Neural progenitor cell (in vitro differentiated cells): ENCODE measurements at places on chromosomes 16 and 17. TPM values are rescaled to one million over a fixed set of nuclear protein-coding genes. Genes with fewer than 3 reads are reported as not detected.

DNA sequence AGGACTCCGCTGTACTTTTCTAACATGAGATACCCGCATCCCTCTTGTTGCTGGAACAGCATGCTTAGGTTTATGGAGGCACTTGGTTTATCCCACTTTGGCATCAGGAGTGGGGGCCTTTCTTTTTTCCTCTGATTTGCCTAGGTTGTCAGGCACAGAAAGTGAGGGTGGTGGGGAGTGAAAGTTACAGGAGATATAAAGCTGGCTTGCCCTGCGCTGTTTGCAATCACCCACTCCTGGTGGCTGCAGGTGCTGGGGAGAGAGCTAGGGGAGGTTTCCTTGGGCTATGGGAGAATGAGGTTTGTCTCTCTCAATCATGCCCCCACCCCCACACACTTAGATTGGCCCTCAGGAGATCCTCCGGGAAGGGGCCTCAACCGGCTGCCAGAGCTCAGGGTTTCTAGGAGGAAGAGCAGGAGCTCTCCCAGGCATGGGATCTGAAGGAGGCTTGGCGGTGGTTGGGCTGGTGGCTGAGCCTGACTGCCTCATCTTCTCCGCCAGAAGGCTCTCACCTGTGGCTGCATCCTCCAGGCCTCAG is 1.4 kb downstream of the WSCD1 start:
- H3K27ac ChIP-seq, result no peak overlapping the region
- peak overlapping the region; percentile 74 for H3K4me3 ChIP-seq

DNA sequence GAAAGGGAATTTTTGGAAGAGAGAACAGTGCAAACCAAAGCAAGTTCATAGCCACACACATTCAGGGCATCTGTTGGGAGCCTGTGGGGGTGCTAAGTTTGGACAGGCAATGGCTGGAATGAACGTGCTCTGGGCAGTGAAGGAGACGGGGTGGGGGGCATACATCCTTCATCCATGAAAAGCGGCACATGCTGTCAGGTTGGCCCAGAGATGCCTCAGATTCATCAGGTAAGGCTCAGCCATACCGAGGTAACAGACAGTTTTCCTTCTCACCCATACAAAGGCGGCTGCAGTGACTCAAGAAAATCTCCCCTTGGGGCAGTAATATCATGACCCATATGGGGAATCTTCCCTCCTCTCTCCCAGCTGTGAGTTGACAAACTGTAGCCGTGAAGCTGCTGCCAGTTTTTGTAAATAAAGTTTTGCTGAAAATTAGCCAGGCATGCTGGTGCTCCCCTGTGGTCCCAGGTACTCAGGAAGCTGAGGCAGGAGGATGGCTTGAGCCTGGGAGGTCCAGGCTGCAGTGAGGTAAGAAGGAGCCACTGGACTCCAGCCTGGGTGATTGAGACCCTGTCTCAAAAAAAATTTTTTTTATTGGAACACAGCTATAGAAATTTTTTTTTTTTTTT is 9.2 kb upstream of the UBALD2 start:
- H3K27ac ChIP-seq, result no peak overlapping the region
- no peaks in the 10 kb centered on the region for H3K36me3 ChIP-seq

The ITGA2B gene
- total RNA-seq, result 4.7 and 8.0 TPM in 2 replicates

GRCh38 chr17:34726536-34727384 is 147.4 kb downstream of the TMEM132E start:
- no peak for DNase-seq
- no peak overlapping the region for H3K27ac ChIP-seq
- no peak overlapping the region for H3K4me3 ChIP-seq
- no peaks in the 10 kb centered on the region for H3K4me1 ChIP-seq
- peaks cover 5% of the 10 kb centered on the region for H3K27me3 ChIP-seq

The OVCA2 gene
- total RNA-seq, result 5.4 and 23.1 TPM in 2 replicates

The SMCR8 gene
- total RNA-seq, result 8.9 and 11.9 TPM in 2 replicates

DNA sequence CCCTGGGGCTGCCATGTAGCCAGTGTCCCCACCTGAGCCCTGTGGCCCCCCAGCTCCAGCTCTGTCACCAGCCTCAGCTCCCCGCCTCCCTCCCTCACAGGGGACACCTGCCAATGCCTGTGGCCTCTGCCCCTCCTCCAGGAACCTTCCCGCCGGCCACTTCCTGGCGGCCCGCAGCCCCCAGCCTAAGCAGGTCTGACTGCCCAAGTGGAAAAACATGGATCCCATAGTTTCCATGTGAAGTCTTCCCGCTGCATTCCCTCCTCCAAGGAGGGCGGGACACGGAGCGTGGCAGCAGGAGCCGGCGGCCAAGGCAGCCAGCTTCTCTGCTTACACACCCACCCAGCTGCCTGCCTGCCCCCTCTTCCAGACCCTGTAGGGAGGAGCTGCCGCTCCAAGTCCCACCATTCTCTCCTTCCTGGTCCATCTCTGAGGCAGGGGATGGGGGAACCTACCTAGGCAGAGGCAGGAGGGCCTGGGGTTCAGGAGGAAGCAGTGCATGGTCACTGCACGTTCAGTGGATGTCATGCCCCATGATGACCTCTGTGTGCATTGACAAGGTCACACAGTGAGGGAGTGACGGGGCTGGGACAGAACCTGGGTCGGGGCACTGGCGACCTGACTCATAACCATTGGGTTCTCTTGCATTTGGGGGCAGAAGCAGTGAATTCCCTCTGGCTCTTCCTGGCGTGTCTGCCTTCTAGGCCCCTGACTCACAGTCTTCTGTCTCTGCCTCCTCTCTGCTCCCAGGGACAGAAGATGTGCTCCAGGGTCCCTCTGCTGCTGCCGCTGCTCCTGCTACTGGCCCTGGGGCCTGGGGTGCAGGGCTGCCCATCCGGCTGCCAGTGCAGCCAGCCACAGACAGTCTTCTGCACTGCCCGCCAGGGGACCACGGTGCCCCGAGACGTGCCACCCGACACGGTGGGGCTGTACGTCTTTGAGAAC is 8.7 kb downstream of the VASN start:
- H3K27me3 ChIP-seq, result no peaks in the 10 kb centered on the region
- H3K36me3 ChIP-seq, result no peaks in the 10 kb centered on the region
- H3K27ac ChIP-seq, result no peak overlapping the region
- peaks cover 21% of the 10 kb centered on the region for H3K4me1 ChIP-seq
- no peak for DNase-seq
- H3K4me3 ChIP-seq, result no peak overlapping the region

The EVPLL gene
- not detected in 2 replicates for total RNA-seq

DNA sequence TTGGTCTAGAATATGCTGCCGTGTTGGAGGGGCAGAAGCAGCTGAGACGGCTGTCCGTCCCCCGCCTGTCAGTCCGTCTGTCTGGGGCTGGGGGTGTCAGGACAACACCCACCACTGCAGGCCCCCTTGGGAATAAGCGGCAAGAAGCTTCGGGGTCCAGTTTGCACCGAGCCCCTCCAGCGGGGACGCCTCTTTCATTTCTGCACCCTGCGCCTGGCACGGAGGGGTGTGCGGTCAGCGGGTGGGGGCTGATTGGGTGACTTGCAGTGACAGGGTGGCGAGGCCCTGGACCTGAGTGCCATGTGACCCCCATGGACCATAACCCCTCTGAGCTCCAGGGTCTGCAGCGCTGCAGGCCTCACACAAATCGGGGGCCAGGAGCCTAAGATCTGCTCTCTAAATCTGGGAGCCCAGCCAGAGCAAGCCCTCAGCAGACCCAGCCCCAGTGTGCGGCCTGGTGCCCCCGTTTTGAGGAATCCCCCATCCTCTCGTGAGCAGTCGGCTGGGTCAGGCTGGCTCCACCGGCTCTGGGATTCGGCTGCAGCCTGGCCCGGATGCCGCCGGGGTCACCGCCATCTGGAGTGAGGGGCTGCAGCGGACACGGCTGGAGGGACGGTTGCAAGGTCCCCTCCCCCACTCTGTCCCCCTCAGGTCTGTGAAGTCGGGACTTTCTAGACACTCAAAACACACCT is 8.3 kb downstream of the CBFA2T3 start:
- no peaks in the 10 kb centered on the region for H3K36me3 ChIP-seq
- H3K27me3 ChIP-seq, result no peaks in the 10 kb centered on the region
- no peaks in the 10 kb centered on the region for H3K4me1 ChIP-seq
- no peak for DNase-seq
- H3K27ac ChIP-seq, result no peak overlapping the region

DNA sequence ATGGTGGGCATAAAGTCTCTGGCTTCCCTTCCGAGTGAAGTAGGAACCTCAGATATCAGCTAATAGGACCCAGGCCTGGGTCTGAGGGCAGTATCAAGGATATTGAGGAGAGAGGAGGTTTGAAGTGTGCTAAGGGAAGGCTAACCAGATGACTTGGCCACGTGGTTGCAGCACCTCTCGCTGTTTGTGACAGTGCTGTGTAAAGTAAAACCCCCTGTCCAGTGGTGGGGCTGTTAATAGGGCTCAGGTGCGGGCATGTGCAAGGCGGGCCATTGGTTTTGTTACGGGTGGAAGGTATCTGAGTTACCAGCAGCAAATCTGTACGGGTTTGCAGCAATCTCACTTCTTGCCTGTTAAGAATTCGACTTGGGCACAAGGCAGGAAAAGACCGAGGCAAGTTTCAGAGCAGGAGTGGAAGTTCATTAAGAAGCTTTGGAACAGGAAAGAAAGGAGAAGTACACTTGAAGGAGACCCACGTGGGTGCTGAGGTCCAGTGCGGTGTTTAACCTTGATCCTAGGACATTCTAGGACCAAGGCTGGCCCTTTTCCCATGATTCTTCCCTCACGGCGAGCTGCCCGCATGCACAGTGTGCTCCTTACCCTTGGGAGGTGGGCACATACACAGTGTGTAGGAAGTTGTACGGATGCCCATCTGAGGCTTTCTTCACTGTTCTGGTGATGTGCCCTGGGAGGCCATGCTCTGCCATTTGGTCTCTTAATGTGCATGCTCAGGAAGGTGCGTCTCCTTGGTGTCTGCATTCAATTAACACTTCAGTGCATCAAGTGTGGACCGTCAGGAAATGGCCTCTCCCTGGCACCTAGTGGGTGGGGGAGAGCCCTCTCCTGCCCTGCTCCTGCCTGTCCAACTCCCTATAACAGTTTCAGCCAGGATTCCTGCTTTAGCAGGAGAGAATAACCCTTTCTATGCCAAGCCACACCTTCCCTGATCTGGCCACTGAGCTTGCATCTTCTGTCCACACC is 20.3 kb downstream of the SGF29 start:
- H3K4me3 ChIP-seq, result no peak overlapping the region
- no peak overlapping the region for H3K27ac ChIP-seq
- DNase-seq, result no peak
- peaks cover 22% of the 10 kb centered on the region for H3K4me1 ChIP-seq

GRCh38 chr16:50025537-50025931 is 509 bp downstream of the CNEP1R1 start:
- peaks cover 14% of the 10 kb centered on the region for H3K36me3 ChIP-seq
- no peaks in the 10 kb centered on the region for H3K27me3 ChIP-seq
- no peak overlapping the region for H3K27ac ChIP-seq
- peak overlapping the region; percentile 90 for H3K4me3 ChIP-seq
- H3K4me1 ChIP-seq, result peaks cover 20% of the 10 kb centered on the region
- no peak for DNase-seq

DNA sequence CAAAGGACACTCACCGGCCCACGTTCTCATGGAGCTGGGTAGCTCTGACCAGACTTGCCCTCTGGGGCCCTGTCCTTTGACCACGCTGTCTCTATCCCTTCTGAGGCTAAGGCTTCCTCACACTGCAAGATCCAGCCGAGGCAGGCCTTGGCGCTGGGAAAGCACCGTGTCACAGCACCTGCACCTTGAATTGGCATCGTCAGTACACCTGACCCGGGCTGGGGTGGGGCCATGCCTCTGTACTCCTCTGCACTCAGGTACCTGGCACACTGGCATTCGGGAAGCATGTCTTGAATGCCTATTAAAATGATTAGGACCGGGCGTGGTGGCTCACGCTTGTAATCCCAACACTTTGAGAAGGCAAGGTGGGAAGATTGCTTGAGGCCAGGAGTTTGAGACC is 6.0 kb downstream of the TBC1D24 start:
- no peak overlapping the region for H3K4me3 ChIP-seq
- peaks cover 3% of the 10 kb centered on the region for H3K4me1 ChIP-seq
- no peak for DNase-seq

- H3K36me3 ChIP-seq, result no peaks in the 10 kb centered on the region
- H3K27me3 ChIP-seq, result no peaks in the 10 kb centered on the region
- H3K4me3 ChIP-seq, result no peak overlapping the region
- H3K4me1 ChIP-seq, result no peaks in the 10 kb centered on the region
- DNase-seq, result no peak
Observed at GRCh38 chr16:19599968-19600716, 44.6 kb downstream of the VPS35L start.

DNA sequence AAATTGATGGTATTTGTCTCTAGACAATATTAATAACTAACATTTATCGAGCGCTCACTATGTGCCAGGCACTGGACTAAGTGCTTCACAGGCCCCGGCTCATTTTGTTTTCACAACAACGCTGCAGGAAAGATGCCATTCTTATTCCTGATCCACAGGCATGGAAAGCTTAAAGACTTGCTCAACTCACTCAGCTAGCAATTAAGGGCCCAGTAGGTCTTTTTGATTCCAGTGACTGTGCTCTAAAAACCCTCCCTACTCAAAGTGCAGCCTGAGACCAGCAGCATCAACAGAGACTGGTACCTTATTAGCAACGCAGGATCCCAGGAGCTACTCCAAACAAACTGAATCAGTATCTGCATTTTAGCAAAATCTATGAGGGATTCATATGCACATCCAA is 35.3 kb downstream of the CUEDC1 start:
- H3K4me3 ChIP-seq, result peak overlapping the region; percentile 5
- peak overlapping the region; percentile 71 for H3K27ac ChIP-seq
- DNase-seq, result peak; percentile 60
- no peaks in the 10 kb centered on the region for H3K27me3 ChIP-seq

GRCh38 chr17:37535906-37536305 is 46.2 kb downstream of the DUSP14 start:
- no peak overlapping the region for H3K27ac ChIP-seq
- H3K27me3 ChIP-seq, result no peaks in the 10 kb centered on the region
- peaks cover 1% of the 10 kb centered on the region for H3K4me1 ChIP-seq
- H3K36me3 ChIP-seq, result peaks cover 9% of the 10 kb centered on the region

GRCh38 chr16:2473446-2473926 is 1.4 kb upstream of the TBC1D24 start:
- H3K27me3 ChIP-seq, result peaks cover 59% of the 10 kb centered on the region
- peaks cover 41% of the 10 kb centered on the region for H3K4me1 ChIP-seq
- H3K36me3 ChIP-seq, result no peaks in the 10 kb centered on the region
- H3K27ac ChIP-seq, result no peak overlapping the region
- peak; percentile 38 for DNase-seq

GRCh38 chr17:12193144-12193735 is 172.6 kb downstream of the MAP2K4 start:
- no peaks in the 10 kb centered on the region for H3K27me3 ChIP-seq
- no peak overlapping the region for H3K27ac ChIP-seq
- no peaks in the 10 kb centered on the region for H3K4me1 ChIP-seq
- DNase-seq, result no peak
- no peaks in the 10 kb centered on the region for H3K36me3 ChIP-seq
- H3K4me3 ChIP-seq, result no peak overlapping the region

GRCh38 chr16:84999857-85000480 is 11.4 kb downstream of the ZDHHC7 start:
- no peaks in the 10 kb centered on the region for H3K36me3 ChIP-seq
- DNase-seq, result no peak
- no peaks in the 10 kb centered on the region for H3K27me3 ChIP-seq
- no peak overlapping the region for H3K27ac ChIP-seq
- no peak overlapping the region for H3K4me3 ChIP-seq
